Activated CD8-positive, alpha-beta memory T cell treated with anti-CD3 and anti-CD28 coated beads for 1 hour (primary cell): ENCODE measurements at places on chromosomes 13 and 19.

DNA sequence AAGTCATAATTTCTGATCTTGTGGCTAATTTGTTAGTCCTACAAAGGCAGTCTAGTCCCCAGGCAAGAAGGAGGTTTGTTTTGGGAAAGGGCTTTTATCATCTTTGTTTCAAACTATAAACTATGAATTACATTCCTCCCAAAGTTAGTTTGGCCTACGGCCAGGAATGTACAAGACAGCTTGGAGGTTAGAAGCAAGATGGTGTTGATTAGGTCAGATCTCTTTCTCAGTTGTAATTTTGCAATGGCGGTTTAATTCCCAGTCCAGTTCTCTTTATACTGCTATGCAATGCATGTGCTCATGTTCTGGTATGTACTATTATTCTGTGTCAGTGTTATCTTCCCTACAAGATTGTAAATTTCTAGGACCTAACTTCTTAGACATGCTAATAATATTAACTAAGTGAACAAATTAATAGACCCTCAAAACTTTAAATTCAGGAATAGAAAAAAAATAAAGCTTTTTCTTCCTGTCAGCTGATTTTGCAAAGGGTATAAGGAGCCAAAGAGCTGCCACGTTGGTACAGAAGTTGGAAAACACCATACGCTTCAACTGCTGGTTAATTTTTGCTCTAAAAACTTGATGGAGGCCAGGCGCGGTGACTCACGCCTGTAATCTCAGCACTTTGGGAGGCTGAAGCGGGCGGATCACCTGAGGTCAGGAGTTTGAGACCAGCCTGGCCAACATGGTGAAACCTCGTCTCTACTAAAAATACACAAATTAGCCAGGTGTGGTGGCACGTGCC is 1.3 kb upstream of the DNAJC15 start:
- DNase-seq: no peak

GRCh38 chr19:31326329-31327028 is 22.8 kb downstream of the TSHZ3 start:
- no peak for DNase-seq

GRCh38 chr13:43730642-43731041 is 56.1 kb downstream of the ENOX1 start:
- DNase-seq: no peak

GRCh38 chr13:91078093-91078679 is 269.3 kb upstream of the MIR17HG start:
- DNase-seq: no peak

- DNase-seq: no peak
Measured at GRCh38 chr19:6686628-6686975, 16.6 kb upstream of the TNFSF14 start.

GRCh38 chr13:89076622-89077021 is 1405.5 kb downstream of the SLITRK5 start:
- no peak for DNase-seq

DNA sequence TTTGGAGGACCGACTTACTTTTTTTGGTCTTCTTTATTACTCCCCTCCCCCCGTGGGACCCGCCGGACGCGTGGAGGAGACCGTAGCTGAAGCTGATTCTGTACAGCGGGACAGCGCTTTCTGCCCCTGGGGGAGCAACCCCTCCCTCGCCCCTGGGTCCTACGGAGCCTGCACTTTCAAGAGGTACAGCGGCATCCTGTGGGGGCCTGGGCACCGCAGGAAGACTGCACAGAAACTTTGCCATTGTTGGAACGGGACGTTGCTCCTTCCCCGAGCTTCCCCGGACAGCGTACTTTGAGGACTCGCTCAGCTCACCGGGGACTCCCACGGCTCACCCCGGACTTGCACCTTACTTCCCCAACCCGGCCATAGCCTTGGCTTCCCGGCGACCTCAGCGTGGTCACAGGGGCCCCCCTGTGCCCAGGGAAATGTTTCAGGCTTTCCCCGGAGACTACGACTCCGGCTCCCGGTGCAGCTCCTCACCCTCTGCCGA is 409 bp downstream of the FOSB start:
- DNase-seq: no peak

GRCh38 chr13:57825066-57825465 is 193.5 kb downstream of the PCDH17 start:
- DNase-seq: no peak

DNA sequence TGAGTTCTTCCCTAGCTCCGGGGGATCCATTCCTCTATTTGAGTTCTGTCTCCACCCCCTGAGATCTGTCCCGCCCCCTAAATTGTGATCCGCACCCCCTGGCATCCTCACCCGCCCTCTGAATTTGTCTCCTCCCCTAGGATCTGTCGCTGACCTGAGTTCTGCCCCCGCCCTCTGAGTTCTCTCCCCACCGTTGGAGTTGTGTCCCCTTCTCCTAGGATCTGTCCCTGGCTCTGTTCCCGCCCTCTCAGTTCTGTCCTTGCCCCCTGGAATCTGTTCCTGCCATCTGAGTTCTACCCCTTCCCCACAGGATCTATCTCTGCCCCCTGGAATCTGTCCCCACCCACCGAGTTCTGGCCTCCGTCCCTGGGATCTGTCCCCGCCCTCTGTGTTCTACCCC is 1.0 kb upstream of the SLC17A7 start:
- DNase-seq: no peak

- DNase-seq: no peak
Measured at GRCh38 chr19:4376671-4376990, 23.7 kb downstream of the SH3GL1 start.

GRCh38 chr13:108200781-108201398 is 14.4 kb downstream of the LIG4 start:
- no peak for DNase-seq

GRCh38 chr19:42150911-42151361 is 18.7 kb upstream of the POU2F2 start:
- no peak for DNase-seq

DNA sequence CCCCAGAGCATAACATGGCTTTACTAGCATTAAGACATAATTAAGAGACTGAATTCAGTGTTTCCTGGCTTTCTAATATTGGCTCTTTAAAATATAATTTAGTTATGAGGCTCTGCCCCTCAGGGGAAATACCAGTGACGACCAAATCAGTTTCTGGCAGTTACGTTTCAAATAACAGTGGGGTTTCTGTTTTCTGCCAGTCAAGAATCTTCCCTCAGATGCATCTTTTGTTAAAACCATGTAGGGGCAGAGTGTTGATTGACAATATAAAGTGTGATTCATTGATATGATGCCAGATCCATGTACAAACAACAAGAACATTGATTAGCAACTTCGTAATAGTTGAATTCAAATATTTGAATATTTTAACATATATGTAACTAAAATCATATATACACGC is 1169.7 kb downstream of the DIAPH3 start:
- no peak for DNase-seq
